NCI-H1092 treated with DMSO at 0.1 percent for 48 hours (cell line): ENCODE measurements at places on chromosomes 13 and 19.

GRCh38 chr19:10617409-10618121, 7.8 kb upstream of the SLC44A2 start:
- DNase-seq, result no peak

- no peak for DNase-seq
Measured at GRCh38 chr13:93561576-93562225, 335.1 kb downstream of the GPC6 start.

DNA sequence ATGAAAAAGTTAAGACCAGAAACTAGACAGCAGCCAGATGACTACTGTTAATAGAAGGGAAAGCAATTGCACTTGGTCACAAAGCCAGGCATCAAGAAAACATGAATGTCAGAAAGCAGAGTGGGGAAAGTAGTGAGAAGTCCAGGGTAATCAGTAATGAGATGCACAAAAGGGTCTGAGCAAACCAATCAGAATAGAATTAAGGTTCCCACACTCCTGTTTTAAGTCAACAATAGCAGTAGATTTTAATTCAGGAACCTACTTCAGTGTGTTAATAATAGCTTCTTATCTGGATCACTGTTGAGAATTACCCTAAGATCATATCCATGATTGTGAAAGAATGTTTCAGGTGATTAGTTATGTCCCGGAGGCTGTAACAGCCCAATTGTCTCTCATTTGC, 72.6 kb upstream of the KLF5 start:
- no peak for DNase-seq

DNA sequence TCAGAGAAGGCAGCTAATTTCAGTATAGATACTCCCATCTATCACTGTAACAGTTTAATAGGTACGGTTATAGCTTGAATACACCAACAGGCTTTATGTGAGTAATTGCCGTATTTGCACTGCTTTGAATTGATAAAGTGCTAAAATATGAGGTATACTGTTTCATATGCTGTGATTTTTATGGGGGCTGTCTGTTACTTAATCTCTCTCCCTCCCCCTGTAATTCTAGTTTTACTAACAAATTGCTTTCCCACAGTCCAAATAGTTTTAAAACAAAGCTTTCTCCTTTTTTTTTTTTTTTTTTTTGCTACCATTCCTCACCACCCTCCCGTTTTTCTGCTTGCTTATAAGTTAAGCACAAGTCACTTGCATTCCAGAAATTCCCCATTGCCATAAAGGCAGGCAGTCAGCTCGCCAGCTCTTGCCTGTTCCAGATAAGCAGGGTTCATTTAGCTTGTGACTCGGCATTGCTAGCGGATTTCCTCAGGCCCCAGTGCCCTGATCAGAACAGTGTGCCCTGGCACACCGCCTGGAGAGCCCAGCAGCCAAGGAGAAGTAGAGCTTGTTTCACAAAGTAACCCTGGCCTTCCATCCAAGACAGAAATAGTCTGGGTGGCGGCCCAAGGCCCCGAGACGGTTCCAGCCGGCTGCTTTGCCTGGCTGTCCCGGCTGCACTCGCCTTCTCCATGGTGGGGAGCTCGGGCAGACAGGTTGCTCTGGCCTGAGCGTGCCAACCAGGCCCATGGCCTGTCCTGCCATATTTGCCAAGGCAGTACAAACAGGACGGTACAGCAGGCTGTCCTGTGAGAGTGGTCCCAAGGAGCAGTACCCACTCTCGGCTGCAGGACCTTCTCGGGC, 43.5 kb upstream of the NPAS1 start:
- DNase-seq, result no peak

DNA sequence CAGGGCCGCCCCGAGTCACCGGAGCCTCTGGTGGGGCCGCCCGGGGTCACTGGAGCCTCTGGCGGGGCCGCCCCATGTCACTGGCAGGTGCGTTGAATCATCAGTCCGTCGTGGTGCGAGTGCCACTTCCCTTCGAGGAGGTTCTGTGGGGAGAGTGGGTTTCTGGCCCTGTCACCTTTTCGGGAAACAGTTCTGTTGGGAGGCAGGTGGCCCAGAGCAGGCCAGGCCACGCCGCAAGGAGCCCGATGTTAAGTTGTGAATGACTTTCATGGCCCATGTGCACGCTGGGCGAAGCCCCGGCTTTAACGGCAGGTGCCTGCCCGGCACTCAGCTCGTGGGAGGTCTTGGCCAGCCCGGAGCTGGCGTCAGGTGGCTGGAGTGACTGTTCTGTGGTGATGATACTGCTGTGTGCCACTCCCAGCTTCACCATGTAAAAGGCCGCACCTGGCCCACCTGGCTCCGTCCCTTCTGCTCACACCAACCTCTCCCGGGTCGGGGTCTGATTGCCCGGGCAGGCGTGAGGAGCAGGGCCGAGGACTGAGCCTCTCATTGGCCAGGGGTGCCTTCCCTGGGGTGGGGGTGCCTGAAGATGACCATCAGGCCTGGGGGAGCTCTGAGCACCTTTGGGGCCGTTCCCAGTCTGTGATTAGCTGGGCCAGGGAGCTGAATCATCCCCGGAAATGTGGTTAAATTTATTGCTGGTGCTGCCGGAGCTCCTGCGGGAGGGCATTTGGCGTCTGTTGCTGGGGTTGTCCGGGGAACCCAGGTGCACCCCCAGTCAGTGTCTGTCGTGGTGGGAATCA, 29.2 kb downstream of the CSNK1G2 start:
- no peak for DNase-seq

- DNase-seq, result no peak
Measured at GRCh38 chr13:113654591-113655345, 3.2 kb downstream of the ATP4B start.

GRCh38 chr13:30830638-30830965, 75.5 kb upstream of the MEDAG start:
- DNase-seq, result no peak

DNA sequence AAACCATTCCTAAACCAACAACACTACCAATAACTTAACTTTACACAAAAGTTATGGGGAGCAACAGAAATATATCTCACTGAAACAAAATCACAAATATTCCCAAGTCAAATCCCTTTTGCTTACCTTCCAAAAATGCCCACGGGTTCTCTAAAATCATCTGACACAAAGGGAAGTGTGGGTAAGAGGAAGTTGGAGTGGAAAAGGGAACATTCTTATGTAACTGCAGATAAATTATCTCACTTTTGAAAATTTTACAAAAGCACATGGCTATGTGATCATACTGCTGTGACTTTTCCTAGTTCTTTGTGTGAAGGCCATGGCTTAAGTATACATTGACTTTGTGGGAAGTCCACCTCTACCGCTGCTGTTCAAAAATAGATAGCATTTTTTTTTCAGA, 350.5 kb downstream of the GPC6 start:
- DNase-seq, result no peak

GRCh38 chr19:43700395-43701000, 15.4 kb upstream of the IRGC start:
- no peak for DNase-seq

DNA sequence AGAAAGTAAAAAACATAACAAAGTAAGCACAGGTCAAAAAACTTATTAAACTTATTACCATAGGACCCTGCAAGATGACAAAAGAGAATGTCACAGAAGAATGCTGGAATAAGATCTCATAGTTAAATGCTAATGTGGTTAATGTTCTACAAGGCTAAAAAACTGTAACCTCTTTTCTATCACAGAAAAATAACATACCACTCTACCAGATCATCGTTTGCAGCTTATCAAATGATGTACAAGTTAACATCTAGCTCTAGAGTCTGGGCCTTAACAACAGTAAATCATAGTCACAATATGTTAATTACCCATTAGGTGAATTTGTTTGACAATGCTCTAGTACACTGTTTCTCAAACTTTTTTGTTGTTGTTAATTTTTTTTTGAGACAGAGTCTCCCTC, 53.0 kb downstream of the NUFIP1 start:
- DNase-seq, result no peak

- DNase-seq, result no peak
Measured at GRCh38 chr19:15317392-15318071, 14.8 kb downstream of the BRD4 start.

DNA sequence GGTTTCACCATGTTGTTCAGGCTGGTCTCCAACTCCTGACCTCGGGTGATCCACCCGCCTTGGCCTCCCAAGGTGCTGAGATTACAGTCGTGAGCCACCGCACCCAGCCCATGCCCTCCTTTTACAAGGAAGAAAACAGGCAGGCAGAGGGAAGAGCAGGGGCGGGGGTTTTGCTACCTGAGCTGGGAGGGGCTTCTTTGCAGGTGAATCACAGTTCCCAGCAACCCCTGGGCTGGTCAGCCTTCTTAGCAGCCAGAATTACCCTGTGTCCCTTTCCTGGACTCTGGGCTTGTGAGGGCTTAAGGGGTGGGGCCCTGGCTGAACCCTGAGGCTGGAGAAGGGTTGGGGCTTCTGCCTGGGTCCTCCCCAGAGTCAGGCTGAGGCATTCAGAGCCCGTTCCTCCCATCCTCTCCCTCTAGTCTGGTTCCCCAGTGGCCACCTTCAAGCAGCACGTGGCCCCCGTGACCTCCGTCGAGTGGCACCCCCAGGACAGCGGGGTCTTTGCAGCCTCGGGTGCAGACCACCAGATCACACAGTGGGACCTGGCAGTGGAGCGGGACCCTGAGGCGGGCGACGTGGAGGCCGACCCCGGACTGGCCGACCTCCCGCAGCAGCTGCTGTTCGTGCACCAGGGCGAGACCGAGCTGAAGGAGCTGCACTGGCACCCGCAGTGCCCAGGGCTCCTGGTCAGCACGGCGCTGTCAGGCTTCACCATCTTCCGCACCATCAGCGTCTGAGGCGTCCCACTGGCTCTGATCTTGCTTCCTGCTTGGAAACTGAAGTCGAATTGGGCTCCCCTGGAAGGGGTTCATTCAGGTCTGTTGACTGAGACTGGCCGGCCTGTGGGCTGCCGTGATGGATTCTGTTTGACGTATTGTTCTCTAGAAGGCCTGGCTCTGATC, 2.8 kb upstream of the KCNJ14 start:
- no peak for DNase-seq

DNA sequence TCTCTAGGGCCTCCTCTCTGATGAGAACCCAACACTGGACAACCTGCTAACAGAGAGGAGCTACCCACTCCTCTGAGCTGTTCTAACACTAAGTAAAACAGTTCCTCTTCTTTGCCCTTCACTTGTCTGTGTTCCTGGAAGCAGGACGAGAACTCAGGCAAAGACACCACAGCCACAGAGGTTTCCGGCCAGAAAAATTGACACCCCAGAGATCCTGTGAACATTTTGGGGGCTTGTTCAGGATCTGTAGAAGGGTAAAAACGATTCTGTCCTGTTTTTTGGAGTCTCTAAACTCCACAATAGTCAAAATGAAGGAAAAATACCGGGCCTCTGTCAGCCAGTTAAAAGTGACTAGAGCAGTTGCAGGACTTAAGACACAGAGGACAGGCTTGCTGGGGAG, 165.9 kb downstream of the B3GLCT start:
- DNase-seq, result no peak

- peak; percentile 70 for DNase-seq
Measured at GRCh38 chr13:95834134-95834765, 157.3 kb downstream of the DNAJC3 start.

- no peak for DNase-seq
Measured at GRCh38 chr13:109113427-109113826, 484.0 kb downstream of the MYO16 start.

DNA sequence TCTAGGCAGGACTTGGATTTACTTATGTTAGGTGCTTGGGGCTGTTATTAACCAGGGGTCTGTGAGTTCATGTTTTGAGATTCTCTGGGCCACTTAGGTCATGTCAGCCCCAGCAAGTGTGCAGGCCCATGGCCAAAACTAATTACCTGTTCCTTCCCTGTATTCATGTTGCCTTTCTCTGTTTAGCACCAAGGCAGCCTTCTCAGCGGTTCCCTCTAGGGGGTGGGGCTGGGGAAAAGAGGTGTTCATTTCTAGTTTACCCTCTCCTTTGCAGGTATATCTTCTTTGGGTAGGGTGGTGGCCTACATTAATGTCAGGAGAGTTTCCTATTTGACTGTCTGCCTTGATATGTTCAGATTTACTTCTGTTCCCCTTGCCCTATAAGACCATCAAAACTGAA, 61.7 kb downstream of the PDS5B start:
- DNase-seq, result no peak

DNA sequence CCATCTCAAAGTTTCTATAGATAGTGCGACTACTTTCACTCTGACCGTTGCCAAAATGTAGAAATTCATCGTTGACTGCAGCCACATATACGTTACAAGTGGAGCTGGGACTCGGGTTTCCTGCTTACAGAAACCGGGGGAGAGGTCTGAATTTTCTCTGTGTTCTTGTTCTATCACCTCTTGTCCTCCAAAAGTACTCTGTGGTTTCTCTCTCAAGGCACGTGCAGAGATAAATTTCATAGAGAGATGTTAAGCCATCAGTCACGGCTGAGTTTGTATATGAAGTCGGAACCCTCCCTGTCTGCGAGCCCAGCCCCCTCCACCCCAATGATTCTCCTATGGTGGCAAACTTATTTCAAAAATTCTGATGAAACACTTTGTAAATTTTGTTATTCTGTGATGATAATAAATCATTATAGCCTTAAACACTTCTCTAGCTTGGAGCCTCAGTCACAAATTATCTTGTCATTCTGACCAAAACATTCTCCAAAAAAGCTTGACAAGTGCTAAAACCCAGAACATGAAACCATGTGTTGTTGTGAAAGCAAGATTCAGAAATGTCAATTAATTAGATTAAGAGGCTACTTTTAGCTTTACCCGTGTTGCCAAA, 87.5 kb downstream of the TSHZ3 start:
- DNase-seq, result no peak

DNA sequence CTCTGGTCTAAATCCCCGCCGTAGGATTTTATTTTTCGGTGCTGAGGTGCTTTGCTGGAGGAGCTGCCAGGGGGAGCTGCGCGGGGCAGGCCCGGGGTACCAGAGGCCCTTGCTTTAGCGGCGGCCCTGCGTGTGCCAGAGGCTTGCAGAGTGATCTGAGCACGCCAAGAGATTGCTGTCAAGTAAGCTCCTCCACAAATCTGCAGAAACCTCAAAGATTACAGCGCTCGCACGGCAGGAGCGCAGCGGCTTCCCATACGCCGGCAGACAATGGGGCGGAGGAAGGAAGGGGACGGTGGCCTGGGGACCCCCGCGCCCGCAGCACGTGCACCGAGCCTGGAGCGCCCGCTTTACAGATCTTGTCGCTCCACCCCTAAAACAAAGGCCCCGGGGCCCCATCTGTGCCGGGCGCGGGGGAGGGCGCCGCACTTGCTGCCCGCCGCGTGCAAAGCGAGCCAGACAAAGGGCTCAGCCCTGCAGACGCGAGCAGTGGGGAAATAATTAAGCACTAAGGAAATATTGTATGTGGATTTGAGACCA, 9.1 kb upstream of the C19orf12 start:
- DNase-seq, result peak; percentile 35

- DNase-seq, result no peak
Measured at GRCh38 chr13:114104655-114105520, 27.5 kb downstream of the RASA3 start.

DNA sequence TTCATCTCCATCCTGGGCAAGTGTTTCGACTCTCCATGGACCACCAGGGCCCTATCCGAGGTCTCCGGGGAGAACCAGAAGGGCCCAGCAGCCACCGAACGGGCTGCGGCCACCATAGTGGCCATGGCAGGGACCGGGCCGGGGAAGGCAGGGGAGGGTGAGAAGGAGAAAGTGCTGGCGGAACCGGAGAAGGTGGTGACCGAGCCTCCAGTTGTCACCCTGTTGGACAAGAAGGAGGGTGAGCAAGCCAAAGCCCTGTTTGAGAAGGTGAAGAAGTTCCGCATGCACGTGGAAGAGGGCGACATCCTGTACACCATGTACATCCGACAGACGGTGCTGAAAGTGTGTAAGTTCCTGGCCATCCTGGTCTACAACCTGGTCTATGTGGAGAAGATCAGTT, 4.7 kb upstream of the MAP2K7 start:
- DNase-seq, result no peak

- peak; percentile 55 for DNase-seq
Measured at GRCh38 chr19:42284066-42284501, 15.0 kb downstream of the CIC start.
